ENCODE measurements at places on chromosomes 11 and 22.

GRCh38 chr11:10460611-10461275 lies 5.7 kb downstream of the AMPD3 start:
- no peak for DNase-seq

GRCh38 chr11:46710821-46711269 lies 8.2 kb upstream of the F2 start:
- no peak for DNase-seq

DNA sequence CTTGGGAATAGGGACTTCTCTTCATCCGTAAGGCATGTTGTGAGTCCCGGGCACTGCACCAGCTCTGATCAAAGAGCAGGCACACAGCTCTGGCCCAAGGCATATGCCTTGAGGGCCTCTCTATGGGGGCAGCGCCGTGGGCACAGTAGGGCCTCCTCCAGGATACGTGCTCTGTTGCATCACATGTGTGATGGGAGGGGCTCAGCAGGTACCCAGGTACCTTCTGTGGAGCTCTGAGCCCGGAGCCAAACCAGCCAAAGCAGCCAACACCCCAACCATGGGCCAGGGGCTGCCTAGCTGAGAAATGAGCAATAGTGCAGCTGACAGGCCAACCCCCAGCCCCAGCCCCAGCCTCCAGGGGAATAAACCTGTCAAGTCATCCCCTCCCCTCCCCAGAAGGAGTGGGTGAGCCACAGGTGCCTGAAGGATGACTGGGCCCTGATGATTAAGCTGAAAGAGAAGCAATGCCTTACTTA lies 79.7 kb upstream of the SHISAL1 start:
- no peak for DNase-seq

DNA sequence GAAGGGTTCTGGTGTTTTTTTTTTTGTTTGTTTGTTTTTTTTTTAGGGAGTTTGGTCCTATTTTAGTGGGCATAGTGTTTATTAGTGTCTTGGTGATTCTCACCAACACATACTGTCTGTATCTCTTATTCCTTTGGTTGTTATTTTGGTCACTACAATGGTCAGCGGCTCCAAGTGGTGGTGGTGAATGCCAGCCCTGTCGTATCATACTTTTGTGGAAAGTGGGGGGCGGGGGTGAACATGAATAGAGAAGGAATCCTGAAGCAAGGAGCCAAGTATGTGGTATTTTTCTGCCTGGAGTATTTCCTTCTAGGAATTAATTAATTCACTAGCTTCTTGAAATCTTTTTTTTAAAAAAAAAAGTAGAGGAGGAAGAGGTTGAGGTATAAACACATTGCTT lies 79.6 kb downstream of the GRK3 start:
- no peak for DNase-seq

DNA sequence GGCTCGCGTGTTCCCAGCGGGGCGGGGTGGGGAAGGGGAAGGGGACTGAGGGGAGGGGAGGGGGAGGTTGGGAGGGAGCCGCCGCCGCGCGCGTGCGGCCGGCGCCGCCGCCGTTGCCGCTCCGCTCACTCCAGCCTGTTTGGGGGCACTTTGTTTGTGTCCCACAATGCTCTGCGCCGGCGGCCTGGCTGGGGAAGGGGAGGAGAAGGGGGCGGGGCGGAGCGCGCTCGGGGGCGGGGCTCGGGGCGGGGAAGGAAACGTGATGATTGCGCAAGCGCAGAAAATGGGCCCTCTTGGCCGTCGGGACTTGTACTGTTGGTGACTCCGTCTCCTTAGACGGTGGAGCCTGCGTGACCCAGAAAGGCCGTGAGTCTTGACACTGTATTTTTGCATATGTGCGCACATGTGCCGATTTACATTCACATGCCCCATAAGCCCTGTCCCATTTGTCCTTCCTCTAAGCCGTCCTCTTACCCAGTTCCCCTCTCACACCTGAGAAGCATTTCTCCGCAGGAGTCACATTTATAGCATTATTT lies at the start of gene ZBTB44:
Gene ZBTB44 (minus strand): TSS at position 168 of the 536 bp plus-strand sequence. CDS start 53,044 bp downstream, outside the sequence.
- DNase-seq = peak; percentile 82

DNA sequence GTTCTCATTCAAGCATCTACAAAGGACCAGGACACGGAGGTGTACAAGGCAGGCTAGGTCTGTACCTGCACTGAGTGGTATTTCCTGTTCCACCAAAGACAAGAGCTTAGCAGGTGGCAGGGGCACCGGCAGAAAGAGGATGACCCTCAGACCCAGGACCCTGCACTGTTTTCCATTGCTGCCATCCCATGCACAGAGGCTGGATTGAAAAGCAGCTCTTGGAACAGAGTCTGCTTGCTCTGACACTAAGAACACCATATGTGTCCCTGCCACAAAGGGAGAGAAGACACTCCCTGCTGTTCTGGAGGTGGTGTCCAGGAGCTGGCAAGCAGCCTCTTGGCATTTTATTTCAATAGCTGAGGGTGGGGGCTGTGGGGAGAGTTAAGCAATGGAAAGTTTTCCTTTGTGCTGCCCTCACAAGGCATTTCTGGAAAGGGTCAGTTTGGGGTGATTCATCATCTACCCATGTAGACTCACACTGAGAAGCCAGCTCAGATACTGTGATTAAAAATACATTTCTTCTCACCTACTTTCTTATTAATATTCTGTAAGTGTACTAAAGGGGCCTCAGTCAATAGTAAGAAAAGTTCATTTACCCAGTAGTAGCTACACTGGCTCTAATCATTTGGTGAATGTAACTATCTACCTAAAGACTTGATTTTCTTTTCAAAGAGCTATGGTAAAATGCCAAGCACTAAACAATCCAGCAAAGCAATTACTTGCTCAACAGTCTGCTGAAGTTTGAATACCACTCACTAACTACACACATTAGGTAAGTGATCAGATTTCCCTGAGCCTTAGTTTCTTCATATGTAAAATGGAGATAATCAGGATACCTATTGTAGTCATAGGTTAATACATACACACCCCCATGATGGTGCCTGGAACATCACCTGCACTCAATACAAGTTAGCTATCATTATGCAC lies 55.2 kb downstream of the SLC1A2 start:
- no peak for DNase-seq

DNA sequence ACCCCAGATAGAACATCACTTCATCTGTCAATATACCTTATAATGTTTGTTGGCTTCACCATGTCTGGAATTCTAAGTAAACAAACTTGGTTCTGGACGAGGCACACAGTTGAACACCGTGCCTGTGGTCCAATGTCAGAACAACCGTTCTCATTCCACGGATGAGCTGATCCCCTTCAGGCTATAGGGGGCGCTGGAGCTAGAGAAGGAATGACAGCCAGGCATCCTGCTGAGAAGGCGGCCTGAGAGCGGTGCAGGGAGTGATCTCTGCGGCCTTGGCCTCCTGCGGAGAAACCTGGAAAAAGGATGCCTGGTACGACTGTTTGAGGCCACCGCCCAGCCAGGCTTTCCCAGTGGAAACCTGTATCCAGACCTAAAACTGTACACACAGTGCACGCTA lies 48.7 kb downstream of the FDX1 start:
- no peak for DNase-seq
